ENCODE measurements at places on chromosomes 2 and 18. TPM values are rescaled to one million over a fixed set of nuclear protein-coding genes. Genes with fewer than 3 reads are reported as not detected.

Gene RNMT
- total RNA-seq = 10.5 TPM

Gene PRKCE
- total RNA-seq = 70.9 TPM

Gene MERTK
- 11.2 TPM for total RNA-seq

Gene ANKRD36C
- 68.9 TPM for total RNA-seq

Gene INHA
- not detected for total RNA-seq

Gene MARCO
- not detected for total RNA-seq

Data from bladder microvascular endothelial cell (primary cell).